ENCODE measurements at places on chromosomes 12 and 14.

DNA sequence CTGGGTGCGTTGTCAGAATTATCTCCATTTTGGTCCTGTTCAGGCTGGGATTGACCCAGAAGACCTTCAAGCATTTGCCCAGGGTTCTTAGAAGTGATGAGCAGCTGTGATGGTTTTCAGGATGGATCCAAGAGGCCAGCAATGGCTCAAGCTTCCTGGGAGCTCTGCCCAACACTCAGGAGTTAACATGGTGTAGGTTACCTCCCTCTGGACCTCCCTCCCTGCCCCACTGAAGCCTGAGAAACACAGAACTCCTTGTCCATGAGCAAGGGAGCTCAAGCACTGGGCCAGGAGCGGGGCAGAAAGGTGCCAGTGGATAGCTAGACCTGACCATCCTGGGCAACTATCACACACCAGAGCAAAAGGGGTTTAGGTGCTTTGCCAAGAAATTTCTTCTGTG lies 148.4 kb upstream of the FKBP4 start:
- no peak for DNase-seq

- DNase-seq: no peak
Measured at GRCh38 chr12:21913823-21914222, 27.4 kb downstream of the ABCC9 start.

DNA sequence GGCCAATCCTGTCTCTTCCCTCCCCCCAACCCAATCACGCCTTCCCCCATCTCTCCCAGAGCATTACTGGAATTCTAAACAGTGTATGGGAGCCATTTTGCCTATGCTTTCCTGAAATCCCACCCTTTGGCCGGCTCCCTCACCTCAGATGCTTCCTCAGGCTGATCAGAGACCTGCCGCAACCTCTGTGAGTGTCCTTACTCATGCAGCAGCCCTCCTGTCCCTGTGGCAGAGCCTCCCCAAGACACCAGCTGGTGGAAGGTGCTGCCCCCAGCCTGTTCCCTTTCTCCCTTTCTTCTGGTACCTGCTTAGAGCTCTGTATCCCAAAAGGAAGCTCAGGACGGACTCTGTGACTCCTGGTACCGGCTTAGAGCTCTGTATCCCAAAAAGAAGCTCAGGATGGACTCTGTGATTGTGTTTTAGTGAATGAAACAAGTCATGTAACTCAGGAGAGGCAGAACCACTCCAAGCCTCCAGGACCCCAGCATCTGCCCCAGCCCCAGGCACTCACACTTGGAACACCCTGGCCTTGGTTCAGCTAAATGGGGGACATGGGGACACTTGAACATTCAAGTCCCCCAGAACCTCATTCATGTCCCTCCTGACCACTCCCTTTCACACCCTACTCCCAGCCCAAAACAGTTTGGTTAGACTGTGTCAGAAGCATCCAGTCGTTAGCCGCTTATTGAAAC lies 29.3 kb upstream of the RIN3 start:
- DNase-seq: peak; percentile 27

DNA sequence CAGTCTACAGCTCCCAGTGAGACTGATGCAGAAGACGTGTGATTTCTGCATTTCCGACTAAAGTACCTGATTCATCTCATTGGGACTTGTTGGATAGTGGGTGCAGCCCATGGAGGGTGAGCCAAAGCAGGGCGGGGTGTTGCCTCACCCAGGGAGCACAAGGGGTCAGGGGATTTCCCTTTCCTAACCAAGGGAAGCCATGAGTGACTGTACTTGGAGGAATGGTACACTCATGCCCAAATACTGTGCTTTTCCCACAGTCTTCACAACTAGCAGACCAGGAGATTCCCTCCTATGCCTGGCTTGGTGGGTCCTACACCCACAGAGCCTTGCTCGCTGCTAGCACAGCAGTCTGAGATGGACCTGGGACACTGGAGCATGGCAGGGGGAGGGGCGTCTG lies 21.0 kb upstream of the ABCC9 start:
- no peak for DNase-seq

- no peak for DNase-seq
Measured at GRCh38 chr12:59787610-59788009, 191.8 kb downstream of the SLC16A7 start.
